ENCODE measurements at places on chromosomes 6 and 20.

DNA sequence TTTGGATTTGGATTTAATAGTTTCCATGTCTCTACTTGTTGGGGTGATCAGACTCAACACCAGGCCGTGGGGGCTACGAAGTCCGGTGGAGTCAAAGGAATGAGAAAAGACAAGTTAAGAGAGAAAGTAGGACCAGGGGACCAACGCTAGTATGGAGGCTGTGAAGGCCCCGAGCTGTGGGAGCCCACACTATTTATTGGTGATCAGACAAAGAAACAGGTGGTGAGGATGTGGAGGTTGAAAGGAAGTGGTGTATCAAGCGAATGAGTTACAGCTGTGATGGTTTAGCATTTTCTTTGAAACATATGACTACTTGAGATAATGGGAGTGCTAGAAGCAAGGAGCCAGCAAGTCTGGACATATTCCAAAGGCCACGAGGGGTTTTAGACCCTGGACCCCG is 62.4 kb downstream of the AKAP7 start:
- DNase-seq = no peak

DNA sequence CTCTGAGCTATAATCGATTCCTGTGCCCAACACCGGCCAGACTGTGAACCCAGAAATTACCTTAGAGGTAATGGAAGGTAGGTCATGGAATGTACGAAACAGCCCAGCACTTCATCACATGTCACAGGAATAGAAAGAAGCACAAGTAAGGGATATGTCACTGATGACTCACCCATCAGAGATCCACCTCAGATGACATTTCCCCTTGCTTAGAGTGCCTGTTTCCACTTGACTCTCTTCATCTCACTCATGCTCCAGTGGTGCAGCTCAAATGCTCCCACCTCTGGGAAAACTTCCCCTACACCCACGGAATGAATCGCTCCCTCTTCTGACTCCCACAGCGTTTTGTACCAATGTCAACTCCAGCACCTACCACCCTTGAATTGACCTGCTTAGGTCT is 381.6 kb upstream of the CNR1 start:
- no peak for DNase-seq

GRCh38 chr6:135944120-135944519 is 92.6 kb downstream of the PDE7B start:
- DNase-seq = no peak

GRCh38 chr20:6515261-6515660 is 252.2 kb upstream of the BMP2 start:
- no peak for DNase-seq

DNA sequence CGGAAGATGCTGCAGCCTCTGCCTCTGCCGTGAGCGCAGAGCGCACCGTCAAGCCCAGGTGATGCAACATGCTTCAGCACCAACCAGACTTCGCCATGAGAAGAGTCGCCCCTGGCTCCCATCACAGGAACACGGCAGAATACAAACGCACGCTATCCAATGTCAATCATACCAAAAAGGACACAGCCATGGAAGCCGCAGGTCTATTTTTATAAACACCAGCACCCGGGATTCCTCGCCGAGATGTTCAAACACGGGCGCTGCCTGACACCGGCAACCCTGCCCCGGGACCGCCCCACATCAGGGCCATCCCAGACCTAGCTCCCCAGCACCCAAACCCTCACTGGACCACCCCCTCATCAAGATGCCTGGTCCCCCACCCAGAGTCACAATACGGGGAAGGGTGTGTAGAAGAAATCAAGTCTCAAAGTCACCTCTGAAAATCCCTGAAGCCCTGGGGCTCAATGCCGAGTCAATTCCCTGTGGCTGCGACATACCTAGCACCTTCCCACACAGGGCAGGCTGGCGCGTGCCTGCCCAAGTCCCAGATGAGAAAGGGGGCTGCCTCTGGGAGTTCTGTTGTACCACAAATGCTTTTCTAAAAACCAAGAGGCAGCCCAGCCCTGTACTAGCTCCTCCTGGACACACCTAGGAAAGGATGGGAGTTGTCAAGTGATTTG is 17.9 kb downstream of the TAF4 start:
- no peak for DNase-seq

- no peak for DNase-seq
Measured at GRCh38 chr6:37860226-37860839, 40.8 kb downstream of the ZFAND3 start.

GRCh38 chr6:130574146-130574545 is 208.3 kb downstream of the TMEM200A start:
- no peak for DNase-seq

DNA sequence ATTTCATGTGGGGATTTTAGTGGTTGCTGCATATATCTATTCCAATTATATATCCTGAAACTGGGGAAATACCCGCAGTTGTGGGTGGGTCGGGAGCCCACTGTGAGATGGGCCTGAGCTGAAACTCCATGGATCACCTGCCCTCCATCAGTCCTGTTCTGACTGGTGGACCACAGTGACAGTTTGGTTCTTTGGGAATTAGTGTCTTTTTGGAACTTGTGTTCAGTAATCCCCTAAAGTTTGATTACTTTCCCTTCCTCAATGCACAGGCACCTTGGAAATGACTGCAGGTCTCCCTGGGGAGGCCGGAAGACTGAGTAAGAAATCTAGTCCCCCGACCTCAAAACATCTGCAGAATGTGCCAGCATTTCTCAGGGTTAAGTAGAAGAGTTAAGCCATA is 11.3 kb downstream of the STK35 start:
- DNase-seq = no peak

DNA sequence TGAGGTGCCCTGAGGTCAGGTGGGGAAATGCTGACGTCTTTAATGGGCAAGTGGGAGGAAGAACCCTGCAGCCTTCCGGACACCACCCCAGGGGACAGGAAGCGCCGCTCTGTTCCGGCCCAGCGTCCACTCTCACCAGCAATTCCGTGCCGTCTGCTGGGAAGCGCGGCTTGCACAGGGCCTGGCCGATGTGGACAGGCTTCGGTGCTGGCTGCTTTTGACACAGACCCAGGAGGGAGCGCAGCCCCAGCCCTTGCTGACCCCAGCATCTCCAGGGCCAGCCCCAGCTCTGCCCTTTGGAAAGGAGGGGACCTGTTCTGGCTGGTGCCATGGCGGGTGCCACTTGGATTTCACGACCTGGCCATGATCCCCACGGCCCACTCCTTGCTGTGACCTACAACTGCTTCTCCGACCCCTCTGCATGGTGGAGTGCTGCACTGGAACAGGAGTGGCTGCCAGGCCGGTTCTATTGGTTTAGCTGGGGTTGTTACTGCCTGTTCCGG is 123.2 kb downstream of the DLL1 start:
- no peak for DNase-seq

DNA sequence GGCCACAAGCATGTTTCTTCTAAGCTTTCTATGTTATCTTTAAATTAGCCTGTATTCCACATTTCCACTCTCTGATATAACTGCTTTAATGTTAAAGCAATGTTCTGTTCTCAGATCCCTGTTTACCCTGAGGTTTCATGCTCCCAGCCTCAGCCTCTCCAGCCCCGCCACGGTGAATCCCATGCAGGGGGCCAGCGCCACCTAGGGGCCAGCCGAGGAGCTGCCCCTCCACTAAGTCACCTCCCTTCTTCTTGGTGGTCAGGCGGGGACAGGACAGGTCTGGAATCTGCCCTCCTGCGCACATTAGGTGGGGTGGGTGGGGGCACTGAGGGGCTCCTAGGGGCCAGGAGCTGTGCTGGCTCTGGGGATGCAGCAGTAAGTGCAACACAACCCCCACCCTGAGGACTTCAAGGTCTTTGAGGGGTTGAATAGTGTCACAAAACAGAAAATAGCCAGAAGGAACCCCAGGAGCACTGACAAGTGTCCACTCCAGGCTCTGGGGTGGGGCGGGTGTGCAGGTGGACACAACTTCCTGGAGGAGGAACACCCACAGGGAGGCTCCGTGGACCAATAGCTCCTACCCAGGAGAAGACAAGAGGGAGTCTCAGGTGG is 61.6 kb downstream of the RAB44 start:
- peak; percentile 13 for DNase-seq

- DNase-seq = peak; percentile 78
Measured at GRCh38 chr20:48791014-48791413, 36.8 kb downstream of the PREX1 start.

DNA sequence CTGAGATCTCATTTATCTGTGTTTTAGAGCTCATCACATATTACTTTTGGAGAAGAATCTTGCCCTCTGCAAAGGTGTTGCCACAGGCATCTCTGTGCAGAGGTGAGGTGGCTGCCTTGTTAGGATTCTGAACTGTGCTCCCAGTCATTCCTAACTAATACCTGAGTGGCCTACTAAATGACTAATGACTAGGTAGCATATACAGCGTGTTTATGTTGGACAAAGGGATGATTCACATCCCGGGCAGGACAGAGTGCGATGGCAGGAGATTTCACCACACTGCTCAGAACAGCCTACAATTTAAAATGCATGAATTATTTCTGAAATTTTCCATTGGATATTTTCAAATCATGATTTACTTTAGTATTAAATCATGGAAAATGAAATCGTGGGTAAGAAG is 23.1 kb upstream of the CGA start:
- no peak for DNase-seq

DNA sequence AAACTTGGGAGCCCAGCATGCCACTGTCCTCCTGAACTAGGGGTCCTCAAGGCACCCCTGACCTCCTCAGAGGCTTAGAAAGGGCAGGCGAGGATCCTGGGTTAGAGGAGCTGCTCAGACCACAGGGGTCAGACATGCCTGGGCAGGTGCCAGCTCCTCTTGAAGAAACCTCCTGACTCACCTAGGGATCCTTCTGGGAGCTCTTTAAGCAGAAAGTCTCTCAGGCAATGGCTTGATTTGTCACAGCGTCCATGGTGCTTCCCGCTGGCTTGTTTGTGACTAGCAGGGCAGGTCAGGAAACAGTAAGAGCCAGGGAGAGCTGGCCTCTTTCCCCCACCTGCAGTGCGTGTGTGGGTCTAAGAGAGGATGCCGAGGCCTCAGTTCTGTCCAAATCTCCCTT is 174.5 kb upstream of the SNX9 start:
- DNase-seq = no peak

DNA sequence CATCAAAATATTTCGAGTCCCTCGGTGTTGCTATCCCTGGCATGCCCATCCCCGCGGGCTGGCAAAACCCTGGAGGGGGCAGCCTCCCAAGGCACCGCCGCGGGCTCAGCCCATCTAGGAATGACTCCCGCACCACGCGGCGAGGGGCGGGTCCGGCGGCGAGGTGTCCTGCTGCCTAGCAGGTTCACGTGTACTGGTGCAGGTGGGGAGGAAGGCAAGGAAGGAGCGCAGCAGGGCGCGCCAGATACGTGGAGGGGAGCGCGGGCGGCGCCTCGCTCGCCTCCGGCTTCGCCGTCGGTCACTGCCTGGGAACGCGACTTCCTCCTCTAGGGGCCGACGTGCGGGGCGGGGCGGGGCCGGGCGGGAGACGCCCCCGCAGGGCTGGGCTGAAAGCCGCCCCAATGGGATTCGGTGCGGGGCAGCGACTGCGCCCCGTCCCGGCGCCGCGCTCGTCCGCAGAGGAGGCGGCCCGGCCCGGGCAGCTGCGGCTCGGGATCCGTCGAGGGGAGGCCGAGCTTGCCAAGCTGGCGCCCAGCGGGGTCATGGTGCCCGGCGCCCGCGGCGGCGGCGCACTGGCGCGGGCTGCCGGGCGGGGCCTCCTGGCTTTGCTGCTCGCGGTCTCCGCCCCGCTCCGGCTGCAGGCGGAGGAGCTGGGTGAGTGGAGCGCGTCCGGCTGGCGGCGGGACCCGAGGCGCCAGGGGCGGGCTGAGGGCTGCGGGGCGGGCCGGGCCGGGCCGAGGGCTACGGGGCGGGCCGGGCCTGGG is at the start of gene DCBLD1:
DCBLD1 (plus strand) TSS at position 435 of the 764 bp plus-strand sequence; CDS start at position 543, 108 bp downstream.
- DNase-seq = no peak

DNA sequence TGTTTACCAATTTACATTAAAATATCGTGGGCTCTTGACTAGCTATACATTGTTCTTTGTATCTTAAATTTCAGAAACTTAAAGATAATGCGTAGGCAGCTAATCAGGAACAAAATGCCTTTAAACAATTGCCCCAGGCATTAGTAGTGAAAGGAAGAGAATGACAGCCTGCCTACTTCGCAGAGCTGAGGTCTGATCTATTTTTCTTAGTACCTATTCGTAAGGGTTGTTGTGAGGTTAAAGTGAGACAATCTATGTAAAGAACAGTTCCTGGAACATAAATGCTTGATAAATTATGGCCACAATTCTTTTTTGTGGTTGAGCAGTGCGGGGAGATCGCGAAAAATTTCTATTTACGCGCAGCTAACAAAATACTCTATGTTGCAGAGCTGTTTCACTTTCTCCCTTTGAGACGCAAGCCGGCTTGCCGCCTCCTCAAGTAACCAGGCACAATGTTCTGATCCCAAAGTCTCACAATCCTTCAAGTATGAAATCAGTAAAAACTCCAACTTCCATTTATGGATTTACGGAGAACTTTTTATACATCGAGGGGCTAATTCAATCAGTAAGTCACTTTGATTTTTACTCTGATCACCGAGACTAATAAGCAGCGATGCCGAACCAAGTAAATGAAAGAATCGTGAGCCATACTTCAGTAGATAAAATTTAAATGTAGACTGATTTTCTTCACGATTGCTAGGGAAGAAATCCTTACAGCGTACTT is 878 bp upstream of the PNRC1 start:
- no peak for DNase-seq

DNA sequence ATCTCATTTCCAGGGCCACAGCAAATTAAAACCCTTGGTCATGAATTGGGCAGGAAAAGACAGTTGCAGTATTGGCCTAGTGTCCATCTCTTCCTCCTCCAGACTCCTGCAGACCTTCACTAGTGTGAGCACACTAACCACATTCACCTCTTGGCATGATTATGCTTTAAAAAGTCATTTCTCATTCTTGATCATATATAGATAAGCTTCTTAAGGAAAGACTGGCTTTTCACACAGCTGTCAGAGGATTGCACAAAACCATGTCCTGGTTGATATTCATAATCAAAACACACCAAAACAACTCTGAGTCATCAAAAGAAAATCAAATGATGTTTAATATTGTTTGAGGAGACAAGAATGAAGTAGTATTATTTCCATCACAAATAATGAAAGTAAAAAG is 52.1 kb downstream of the TMEM200A start:
- no peak for DNase-seq

DNA sequence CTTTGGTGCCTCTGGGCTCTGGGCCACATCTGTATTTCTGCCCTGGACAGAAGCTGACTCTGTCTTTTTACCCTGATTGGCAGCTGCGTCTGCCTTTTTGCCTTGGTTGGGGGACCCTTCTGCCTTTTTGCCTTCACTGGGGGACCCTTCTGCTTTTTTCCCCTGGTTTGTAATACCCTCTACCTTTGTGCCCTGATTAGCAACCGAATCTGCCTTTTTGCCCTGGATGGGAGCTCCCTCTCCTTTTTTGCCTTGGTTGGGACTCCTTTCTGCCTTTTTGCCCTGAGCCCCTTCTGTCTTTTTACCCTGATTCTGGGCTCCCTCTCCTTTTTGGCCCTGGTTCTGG is 23.4 kb downstream of the RRBP1 start:
- DNase-seq = no peak

- no peak for DNase-seq
Measured at GRCh38 chr6:86730216-86730615, 207.1 kb upstream of the HTR1E start.

DNA sequence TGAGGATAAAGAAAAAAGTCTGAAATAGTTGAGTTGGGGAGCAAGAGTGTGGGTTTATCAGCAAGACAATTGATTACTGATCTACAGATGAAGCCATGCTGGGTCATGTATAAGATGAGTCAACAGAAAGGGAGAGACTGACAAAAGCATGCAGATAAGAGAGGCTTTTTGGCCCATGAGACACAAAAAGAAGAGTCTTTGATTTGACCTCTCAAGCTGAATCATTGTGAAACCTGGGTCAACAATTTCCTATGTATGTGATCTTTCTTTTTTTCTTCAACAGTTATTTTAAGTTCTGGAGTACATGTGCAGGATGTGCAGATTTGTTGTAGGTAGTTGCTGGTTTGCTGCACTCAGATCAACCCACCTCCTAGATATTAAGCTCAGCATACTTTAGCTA is 15.9 kb downstream of the RIMS1 start:
- no peak for DNase-seq
